ENCODE measurements at places on chromosomes 3 and 15. TPM values are rescaled to one million over a fixed set of nuclear protein-coding genes. Genes with fewer than 3 reads are reported as not detected.

Gene KBTBD12
- 0.16 TPM for total RNA-seq

GRCh38 chr3:115512565-115513415 is 110.5 kb upstream of the GAP43 start:
- no peak for DNase-seq

DNA sequence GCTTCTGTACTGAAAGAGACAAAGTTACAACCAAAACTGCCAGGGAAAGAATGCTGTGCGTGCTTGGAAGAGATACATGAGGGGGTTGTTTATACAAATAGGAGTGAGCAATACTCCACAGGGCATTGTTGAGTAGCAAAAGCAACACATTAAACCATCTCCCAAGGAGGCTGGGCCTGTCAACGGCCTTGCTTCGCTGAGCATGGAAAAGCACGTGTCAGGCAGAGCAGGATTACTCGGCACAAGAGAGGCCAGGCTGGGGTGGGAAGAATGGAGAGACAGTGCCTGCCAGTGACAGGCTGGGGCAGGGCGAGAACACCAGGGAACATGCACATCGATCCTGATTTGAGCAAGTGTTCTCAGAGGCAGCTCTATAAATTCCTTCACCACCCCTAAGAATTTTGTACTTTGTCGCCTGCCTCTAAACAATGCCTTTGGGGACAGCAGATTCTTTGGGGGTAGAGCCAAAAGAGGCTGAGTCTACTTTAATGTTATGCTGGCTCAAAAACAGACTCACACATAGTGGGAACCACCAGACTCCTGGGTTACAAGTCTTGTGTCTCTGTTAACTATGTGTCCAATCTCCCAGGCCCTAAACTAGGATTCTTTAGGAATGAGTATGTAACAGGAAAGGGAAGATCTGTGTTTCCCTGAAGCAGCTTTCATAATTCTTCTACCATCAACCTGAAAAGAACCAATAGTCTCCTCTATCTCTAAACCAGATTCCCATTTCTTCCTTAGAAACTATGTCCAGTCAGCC is 67.2 kb downstream of the LIPC start:
- no peak for DNase-seq

- DNase-seq: no peak
Measured at GRCh38 chr15:34233614-34234013, 8.8 kb downstream of the EMC4 start.

DNA sequence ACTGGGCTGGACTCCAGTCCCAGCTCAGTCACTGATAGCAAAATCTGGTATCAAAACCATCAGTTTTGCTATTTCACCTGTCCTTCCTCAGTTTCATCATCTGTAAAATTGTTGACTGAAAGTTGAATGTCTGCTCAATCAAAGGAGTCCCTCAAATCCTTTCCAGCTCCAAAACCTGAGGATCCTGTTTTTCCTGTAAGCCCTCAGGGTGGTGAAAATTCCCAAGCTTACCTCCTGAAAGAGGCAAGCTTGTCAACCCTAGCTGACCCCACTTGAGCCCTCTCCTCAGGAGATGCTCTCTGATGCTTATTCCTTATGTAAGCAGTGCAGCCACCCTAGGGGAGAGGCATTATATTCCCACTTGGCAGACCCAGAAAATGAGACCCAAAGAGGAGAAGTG is 82.6 kb downstream of the HMG20A start:
- DNase-seq: no peak

DNA sequence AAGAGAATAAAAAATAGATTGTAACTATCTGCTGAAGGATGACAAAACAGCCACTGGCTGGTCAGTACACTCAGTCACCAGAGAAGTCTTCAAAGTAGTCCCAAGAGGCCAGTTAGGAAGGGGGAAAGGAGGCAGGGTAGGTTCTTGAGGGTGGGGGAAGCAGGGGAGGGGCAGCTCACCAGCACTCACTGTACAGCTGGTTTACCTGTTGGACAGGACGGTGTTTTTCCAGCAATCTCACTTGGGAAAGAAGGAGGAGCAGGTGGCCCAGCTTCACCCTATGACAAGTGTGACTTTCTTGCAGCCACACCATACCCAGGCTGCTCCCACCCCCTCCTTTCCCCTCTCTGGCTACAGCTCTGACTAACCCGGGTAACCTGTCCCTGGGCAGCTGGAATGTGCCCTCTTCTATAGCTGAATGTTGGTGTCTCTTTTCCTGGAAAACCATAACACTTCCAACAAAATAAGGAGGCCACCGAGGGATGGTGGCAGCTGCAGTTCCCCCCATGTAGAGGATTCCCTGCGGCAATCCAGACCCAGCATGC is 203.4 kb upstream of the NSMCE3 start:
- DNase-seq: no peak

DNA sequence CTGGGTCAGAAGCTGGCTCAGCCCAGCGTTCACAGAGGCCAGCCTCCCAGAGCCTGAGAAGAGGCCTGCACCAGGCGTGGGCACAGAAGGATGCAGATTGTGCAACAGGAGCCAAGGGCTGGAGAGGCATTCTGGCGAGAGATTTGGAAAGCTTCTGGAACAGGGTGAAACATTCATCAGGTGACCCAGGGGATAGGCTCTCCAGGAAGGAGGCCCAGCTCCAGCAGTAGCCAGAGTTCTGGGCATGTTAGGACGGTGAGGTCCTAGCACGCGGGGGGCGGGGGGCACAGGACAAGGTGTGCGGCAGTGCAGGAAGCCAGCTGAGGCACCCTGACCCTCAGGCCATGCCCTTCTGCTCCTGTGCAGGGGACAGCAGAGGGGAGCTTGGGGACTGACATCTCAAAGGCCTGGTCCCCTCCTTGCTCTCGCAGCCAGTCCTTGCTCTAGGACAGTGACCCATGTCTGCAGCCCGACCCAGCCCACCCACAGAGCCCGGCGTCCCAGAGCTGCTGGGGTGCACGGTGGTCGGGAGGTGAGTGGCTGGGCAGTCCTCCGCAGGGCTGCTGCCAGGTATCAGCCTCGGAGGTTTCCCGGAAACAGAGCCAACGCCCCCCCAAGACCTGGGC is 111.7 kb upstream of the KLF13 start:
- no peak for DNase-seq

DNA sequence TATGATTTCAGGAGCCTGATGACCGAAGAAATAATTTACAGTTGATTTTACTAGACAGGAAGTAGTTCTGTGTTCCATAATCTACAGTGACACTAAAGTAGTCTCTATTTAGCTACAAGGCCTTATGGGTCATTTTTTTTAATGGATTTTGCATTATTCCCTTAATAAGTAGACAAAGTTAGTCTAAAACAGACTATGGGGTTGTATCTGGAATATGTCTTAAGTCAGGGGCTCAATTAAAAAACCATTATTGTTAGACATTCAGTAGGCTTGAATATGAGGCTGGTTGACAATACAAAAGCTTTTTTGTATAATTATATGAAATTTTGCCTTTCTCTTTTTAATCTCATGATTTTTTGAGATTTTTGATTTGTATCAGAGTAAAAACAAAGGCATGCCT is 820.0 kb upstream of the SEMA6D start:
- DNase-seq: no peak

GRCh38 chr15:37134699-37135131 is 34.4 kb upstream of the MEIS2 start:
- no peak for DNase-seq

GRCh38 chr3:188855675-188856074 is 316.1 kb upstream of the TPRG1 start:
- no peak for DNase-seq

Gene TMC3
- total RNA-seq: not detected

DNA sequence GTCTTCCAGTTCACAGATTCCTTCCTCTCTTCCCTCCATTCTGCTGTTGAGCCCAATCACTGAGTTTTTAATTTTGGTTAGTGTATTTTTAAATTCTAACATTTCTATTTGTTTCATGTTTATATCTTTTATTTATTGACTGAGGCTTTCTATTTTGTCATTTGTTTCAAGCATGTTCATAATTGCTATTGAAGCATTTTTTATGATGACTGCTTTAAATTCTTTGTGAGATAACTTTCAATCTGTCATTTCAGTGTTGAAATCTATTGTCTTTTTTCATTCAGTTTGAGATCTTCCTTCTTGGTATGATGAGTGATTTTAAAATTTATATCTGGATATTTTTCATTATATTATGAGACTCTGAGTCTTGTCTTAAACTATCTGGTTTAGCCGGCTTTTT is 192.3 kb downstream of the RPLP1 start:
- no peak for DNase-seq

DNA sequence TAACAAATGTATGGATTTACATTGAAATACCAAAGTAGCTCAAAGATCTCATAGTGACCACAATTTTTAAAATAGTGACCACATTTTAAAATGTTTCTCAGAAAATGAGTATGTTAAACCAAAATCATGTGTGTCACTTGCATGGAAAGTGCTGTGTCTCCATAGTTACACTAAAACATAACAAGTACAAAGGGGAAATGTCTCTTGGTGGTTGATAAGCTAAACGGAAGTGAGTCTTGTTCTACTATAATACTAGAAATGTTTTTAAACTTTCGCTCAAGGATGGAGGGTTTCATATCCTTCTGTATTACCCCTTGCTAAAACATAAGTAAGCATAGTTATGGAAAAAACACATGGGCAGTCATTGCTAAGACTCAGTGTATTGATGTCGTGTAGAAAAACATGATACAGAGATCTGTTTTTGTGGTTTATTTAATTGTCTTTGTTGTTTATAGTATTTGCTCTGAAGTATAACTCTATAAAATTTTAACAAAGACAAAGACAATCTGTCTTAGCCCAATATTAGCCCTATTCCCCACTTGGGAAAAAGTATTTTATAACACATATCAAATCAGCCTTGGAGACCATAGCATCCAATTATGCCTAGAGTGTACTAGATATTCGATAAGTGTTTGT is 27.0 kb upstream of the DENND4A start:
- no peak for DNase-seq

DNA sequence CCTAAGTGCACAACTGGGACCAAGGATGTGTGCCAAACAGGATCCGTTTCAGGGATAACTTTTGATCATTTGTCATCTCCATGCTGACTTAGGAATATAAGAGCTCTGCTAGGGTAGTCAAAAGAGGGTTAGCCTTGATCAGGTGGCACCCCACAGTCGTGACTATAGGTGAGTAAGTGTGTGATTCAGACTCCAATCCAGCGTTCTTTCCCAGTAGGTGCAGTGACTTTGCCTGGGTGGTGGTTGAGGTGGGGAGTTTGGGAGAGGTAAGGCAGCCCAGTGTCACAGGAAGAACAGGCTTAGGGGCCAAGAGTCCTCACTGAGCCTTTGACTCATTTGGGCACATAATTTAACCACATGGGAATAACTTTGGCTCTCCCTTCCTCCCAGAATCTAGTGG is 51.0 kb downstream of the CHDH start:
- no peak for DNase-seq

GRCh38 chr3:133669949-133670524 is 8.3 kb upstream of the TOPBP1 start:
- no peak for DNase-seq

GRCh38 chr15:31433091-31433490 is 106.5 kb downstream of the KLF13 start:
- DNase-seq: no peak

DNA sequence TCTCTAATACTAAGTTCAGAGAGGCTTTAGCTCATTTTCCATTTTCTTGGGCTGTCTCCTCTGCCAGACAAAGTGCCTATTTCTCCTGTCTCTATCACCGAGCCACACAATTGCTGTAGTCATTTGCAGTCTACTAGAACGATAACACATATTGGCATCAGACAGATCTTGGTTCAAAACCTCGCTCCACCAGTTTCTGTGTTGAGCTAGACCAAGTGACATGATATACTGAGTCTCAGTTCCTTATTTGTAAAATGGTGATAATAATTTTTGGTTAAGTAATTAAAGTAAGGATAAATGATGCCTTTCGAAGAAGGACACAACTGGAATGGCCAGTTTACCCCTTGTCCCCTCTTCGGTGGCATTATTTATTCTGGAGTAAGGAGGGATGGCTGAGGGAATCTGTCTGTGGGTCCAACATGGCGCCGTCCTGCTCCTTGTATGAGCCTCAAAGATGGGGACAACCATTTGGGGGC is 398 bp upstream of the RAB7A start:
- no peak for DNase-seq

GRCh38 chr3:13517253-13517977 is 31.5 kb upstream of the FBLN2 start:
- no peak for DNase-seq

DNA sequence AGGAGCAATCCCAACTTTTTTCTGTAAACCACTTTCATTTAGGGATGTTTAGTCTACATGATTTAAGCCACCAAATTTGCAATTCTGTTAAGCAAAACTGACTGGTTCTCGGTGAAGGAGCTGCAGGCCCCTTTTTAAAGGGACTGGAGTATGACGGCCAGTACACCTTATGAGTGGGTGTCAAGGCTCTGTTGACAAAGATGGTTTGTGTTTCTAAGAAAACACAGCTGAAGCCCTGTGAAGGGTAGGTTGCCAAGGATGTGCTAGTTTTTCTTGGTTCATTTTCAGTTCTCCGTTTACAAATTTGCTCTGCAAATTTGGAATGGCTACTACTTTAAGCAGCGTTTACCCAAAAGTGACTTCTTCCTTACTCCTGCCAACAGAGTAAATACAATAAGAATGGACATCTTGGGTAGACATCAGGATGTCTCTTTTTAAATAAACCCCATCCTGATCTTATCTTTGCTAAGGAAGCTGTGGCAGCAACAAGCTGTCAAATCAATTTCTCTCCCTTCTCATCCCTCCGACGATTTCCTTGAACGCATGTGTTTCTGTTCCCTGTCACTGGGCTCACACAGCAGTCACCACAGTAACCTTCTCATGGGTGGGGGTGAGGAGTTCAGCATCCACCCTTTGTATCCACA is 58.2 kb upstream of the CMTM8 start:
- DNase-seq: no peak

GRCh38 chr3:75129101-75129500 is 514.6 kb upstream of the CNTN3 start:
- DNase-seq: no peak

Gene NPRL2
- 23.6 TPM for total RNA-seq

Gene GPR62
- not detected for total RNA-seq

Gene ROBO2
- total RNA-seq: not detected

- no peak for DNase-seq
Measured at GRCh38 chr15:86919581-86919980, 839.9 kb downstream of the AGBL1 start.

DNA sequence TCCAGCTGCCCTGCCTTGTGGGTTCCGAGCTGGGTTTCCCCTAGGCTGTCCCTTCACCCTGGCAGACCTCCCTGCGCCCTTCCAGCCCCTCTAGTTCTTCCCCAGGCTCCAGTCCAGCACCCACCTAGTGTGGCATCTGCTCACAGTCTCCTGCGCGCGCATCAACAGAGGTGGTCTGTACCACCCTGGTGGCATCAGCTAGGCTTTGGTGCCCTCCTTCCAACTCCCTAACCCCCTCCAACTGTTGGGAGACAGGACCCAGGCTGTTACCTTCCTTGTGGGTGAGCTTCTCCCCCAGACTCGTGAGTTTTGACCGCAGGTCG is 8.0 kb downstream of the CALML4 start:
- DNase-seq: no peak

Gene MORF4L1
- 271 TPM for total RNA-seq

GRCh38 chr15:69081310-69082004 is 67.0 kb downstream of the NOX5 start:
- no peak for DNase-seq

DNA sequence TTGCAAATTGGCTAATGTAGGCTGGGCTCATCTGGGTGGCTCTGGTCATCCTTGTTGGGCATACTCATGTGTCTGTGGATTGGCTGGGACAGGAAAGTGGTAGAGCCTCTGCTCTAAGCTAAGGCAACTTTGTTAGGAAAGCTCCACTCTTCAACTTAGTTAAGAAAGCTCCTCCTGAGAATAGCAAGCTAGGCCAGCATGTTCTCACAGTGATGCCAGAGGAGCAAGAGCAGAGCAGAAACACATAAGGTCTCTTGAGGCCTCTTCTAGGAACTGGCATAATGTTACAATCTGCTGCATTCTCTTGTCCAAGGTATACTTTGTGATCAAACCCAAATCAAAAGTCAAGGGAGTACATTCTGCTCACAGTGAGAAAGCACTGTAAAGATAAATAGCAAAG is 158.6 kb upstream of the RORA start:
- DNase-seq: no peak

All from activated B cell treated with CpG ODN at 0.5 μM for 24 hours (primary cell).